ENCODE measurements at places on chromosomes 12 and 14. TPM values are rescaled to one million over a fixed set of nuclear protein-coding genes. Genes with fewer than 3 reads are reported as not detected.
A peak's percentile ranks its signal among the peaks of the same experiment; 100 is the strongest.

GRCh38 chr14:50260511-50260910 is 29.1 kb upstream of the SOS2 start:
- H3K4me1 ChIP-seq: no peaks in the 10 kb centered on the region
- H3K4me3 ChIP-seq: no peak overlapping the region
- no peaks in the 10 kb centered on the region for H3K27me3 ChIP-seq
- H3K27ac ChIP-seq: no peak overlapping the region
- peaks cover 13% of the 10 kb centered on the region for H3K36me3 ChIP-seq
- no peak for DNase-seq

DNA sequence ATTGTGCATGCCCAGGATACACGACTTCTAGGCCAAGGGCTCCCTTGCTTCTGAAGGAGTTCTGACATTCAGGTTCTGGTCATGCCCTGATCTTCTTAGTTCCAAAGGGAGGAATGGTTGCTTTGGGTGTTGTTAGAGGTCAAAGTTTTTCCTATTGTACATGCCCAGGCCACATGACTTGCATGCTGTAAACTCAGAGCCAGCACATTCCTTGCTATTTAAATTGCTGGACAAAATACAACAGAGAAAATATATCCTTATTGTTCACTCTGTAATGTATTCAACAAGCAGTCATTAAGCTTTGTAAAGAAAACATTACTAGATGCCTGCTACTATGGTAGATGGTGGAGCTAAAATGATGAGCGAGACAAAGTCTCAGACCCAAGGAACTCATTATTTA is 71.2 kb upstream of the COCH start:
- no peaks in the 10 kb centered on the region for H3K4me1 ChIP-seq
- H3K4me3 ChIP-seq: no peak overlapping the region
- DNase-seq: no peak
- H3K27ac ChIP-seq: no peak overlapping the region

DNA sequence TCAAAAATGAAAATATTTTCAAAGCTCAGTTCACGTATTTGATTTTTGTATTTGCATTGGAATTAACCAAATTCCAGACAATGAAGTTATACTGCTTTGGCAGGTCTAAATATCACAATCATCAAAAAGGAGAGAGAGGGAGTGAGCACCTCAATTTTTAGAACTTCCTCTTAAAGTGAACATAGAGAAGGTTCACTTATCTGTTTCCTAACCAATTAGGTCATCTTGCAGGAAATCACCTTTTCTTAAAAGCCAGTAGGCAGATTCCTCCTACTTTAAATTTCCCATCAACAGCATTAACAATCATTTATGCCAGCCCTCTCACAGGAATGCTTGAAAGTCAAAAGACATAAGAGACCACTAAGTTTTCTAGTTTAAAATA is 388.7 kb downstream of the ZFP36L1 start:
- no peak overlapping the region for H3K4me3 ChIP-seq
- H3K36me3 ChIP-seq: no peaks in the 10 kb centered on the region
- H3K4me1 ChIP-seq: peaks cover 52% of the 10 kb centered on the region
- DNase-seq: no peak
- H3K27ac ChIP-seq: peak overlapping the region; percentile 65
- H3K27me3 ChIP-seq: no peaks in the 10 kb centered on the region

The RTL1 gene
- not detected for polyA plus RNA-seq

GRCh38 chr12:54977857-54978256 is 6.7 kb downstream of the TESPA1 start:
- no peak overlapping the region for H3K27ac ChIP-seq
- DNase-seq: no peak
- no peaks in the 10 kb centered on the region for H3K36me3 ChIP-seq
- H3K27me3 ChIP-seq: no peaks in the 10 kb centered on the region
- no peaks in the 10 kb centered on the region for H3K4me1 ChIP-seq

The SCAF11 gene
- 17.4 TPM for polyA plus RNA-seq

DNA sequence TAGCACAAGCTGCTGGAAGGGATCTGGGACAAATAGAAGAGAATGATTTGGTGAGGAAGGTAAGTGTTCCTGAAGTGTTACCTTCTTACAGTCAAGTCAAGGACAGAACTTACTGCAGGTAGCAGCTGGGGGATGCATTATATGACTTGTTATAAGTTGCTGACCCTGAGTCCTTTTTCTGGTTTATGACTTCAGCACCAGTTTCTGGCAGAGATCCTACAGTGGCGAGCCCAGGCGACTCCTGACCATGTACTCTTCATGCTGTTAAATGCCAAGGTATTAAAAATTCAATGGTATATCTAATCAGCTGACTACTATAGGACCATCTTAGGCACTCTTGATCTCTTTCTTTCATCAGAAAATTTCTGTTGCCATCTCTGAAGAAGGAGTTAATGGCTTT is 45.1 kb upstream of the ATF1 start:
- H3K36me3 ChIP-seq: peaks cover 40% of the 10 kb centered on the region
- no peaks in the 10 kb centered on the region for H3K27me3 ChIP-seq
- no peak for DNase-seq
- no peak overlapping the region for H3K4me3 ChIP-seq
- no peak overlapping the region for H3K27ac ChIP-seq

The NPFF gene
- not detected for polyA plus RNA-seq

The TMPRSS12 gene
- polyA plus RNA-seq: not detected

DNA sequence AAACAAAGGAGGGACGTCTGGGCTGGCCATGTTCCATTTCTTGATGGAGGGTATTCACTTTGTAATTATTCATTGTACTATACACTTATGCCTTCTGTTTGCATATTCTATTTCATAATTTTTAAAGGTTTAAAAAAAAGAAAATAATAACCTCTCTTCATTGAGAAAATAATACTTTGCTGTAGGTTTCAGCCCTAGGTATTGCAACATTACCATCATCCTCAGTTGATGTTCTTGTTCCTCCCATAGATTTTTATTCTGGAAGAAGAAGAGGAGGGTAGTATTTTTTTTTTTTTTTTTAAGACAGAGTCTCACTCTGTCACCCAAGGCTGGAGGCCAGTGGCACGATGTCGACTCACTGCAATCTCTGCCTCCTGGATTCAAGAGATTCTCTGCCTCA is 54.7 kb downstream of the PHLDA1 start:
- no peak overlapping the region for H3K4me3 ChIP-seq
- peaks cover 19% of the 10 kb centered on the region for H3K4me1 ChIP-seq
- H3K27me3 ChIP-seq: no peaks in the 10 kb centered on the region
- H3K36me3 ChIP-seq: no peaks in the 10 kb centered on the region

All from stomach (tissue), 19 donors.